Activated CD4-positive, alpha-beta T cell treated with anti-CD3 and anti-CD28 coated beads, Interleukin-2, amount 10 ng/mL, durations not matched to agents 24 days and 14 days (primary cell): ENCODE measurements at places on chromosomes 16 and 17. TPM values are rescaled to one million over a fixed set of nuclear protein-coding genes. Genes with fewer than 3 reads are reported as not detected.

- no peak for DNase-seq
Measured at GRCh38 chr17:41580244-41580575, 6.5 kb downstream of the KRT14 start.

- DNase-seq = peak; percentile 62
Measured at GRCh38 chr17:78144147-78144719, 2.0 kb upstream of the C17orf99 start.

DNA sequence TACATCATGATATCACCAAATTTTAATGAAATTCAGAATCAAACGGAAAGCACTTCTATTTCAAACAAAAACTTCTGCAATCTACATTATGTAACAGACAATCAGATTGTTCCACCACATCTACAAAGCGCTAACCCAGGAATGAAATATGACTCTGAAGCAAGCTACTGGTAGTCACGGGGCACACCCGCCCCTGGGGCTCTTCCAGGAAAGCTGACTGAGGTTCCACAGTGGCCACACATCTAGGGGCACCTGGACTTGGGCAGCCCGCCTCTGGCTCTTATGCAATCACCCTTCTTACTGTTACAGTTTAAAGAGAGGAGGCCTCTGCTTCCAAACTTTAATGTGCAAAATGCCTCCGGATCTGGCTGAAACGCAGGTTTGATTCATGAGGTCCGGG is 27.5 kb downstream of the ZCCHC14 start:
- no peak for DNase-seq

GRCh38 chr17:41507315-41507880 is 2.0 kb upstream of the KRT13 start:
- DNase-seq = no peak

DNA sequence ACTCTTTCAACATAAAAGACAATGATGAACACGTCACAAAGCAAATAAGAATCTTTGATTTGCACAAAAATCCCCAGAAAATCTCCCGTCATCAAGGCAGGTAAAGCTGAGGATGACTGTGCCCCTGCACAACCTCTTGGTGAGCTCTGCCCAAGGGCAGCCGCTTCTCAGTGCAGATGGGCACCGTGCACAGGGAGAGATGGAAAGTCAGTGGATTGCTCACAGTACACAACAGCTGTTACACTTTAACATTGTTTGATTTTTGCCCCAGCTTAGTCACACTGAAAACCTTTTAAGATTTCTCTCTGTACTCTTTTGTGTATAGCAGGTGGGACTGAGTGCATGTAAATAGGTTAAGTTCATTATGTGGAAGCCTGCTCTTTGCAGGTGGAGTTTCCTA is 104.2 kb downstream of the CDK5R1 start:
- DNase-seq = no peak

- DNase-seq = no peak
Measured at GRCh38 chr16:63241497-63242028, 1205.3 kb upstream of the CDH8 start.

- no peak for DNase-seq
Measured at GRCh38 chr16:50201787-50202186, 48.7 kb downstream of the TENT4B start.

- no peak for DNase-seq
Measured at GRCh38 chr17:33803199-33803685, 451.8 kb upstream of the CCL2 start.

CUEDC1 gene
- total RNA-seq = 0.50 and 0.58 TPM in 2 replicates

ODAD4 gene
- total RNA-seq = 0.63 and 0.76 TPM in 2 replicates

APPBP2 gene
- total RNA-seq = 21.4 and 25.1 TPM in 2 replicates
